SK-N-SH (cell line): ENCODE measurements at places on chromosomes 7 and 10. TPM values are rescaled to one million over a fixed set of nuclear protein-coding genes. Genes with fewer than 3 reads are reported as not detected.

The FRAT1 gene
- 1.3 and 1.8 TPM in 2 replicates for polyA plus RNA-seq

The CPA2 gene
- 0.03 TPM in 1 of 2 replicates, not detected in the other for polyA plus RNA-seq

The MOGAT3 gene
- not detected in 2 replicates for polyA plus RNA-seq

The CYP3A4 gene
- not detected in 2 replicates for polyA plus RNA-seq

The XRCC2 gene
- polyA plus RNA-seq: 3.1 and 3.4 TPM in 2 replicates

The BMPER gene
- polyA plus RNA-seq: 18.2 and 20.0 TPM in 2 replicates

The ZNF282 gene
- 15.0 and 17.9 TPM in 2 replicates for polyA plus RNA-seq

- no peak for DNase-seq
These were observed 12.8 kb downstream of the MEIG1 start for GRCh38 chr10:14971867-14972448.

- DNase-seq: peak; percentile 39
These were observed 98.8 kb upstream of the COL1A2 start for GRCh38 chr7:94295850-94296249.

DNA sequence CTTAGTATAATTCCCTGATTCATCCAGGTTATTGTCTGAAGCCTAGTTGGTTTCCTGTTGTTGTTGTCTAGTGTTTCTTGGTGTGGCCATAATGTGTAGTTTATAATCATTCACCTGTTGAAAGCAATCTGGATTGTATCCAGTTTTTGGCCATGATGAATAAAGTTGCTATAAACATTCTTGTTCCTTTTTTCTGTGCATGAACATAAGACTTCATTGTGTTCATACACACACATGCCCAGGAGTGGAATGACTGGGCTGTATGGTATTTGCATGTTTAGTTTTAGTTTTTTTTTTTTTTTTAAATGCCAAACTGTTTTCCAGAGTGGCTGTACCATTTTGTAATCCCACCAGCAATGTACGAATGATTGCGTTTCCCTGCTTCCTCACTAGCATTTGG is 349.8 kb downstream of the SDK1 start:
- no peak for DNase-seq

- no peak for DNase-seq
These were observed 77.3 kb upstream of the MKLN1 start for GRCh38 chr7:131250331-131250730.

GRCh38 chr7:77460057-77460486 is 43.9 kb upstream of the GSAP start:
- no peak for DNase-seq

- DNase-seq: no peak
These were observed 17.6 kb downstream of the STAM start for GRCh38 chr10:17661510-17661909.

- DNase-seq: no peak
These were observed 3.1 kb downstream of the TBC1D12 start for GRCh38 chr10:94405406-94405805.

- no peak for DNase-seq
These were observed 115.9 kb upstream of the DNAJB12 start for GRCh38 chr10:72470666-72471065.

DNA sequence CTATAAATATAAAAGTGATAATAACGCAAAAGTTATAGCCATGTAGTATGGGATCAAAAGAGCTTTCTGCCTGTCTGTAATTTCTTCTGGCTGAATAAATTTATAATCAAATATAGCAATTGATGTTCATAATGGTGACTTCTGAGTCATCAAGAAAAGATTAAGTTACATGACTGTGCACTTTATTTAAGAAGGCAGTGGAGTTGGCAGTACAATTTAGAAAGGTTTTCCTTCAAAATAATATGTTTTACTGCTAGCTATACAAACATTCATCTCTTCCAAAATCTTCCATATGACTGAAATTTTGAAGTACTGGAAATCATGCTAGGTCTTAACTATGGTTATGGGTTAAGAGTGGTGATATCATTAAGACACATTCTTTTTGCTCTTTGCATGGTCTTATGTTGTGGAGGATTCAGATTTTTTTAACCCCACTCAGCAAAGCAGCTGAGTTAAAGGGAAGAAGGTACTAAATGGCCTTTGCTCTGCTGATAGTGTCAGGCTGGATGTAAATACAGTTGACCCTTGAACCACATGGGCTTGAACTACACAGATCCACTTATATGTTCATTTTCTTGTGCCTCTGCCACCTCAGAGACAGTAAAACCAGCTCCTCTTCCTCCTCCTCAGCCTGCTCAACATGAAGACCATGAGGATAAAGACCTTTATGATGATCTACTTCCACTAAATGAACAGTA is 323.6 kb downstream of the BBS9 start:
- no peak for DNase-seq

GRCh38 chr10:90269699-90270098 is 568.3 kb downstream of the KIF20B start:
- DNase-seq: no peak

DNA sequence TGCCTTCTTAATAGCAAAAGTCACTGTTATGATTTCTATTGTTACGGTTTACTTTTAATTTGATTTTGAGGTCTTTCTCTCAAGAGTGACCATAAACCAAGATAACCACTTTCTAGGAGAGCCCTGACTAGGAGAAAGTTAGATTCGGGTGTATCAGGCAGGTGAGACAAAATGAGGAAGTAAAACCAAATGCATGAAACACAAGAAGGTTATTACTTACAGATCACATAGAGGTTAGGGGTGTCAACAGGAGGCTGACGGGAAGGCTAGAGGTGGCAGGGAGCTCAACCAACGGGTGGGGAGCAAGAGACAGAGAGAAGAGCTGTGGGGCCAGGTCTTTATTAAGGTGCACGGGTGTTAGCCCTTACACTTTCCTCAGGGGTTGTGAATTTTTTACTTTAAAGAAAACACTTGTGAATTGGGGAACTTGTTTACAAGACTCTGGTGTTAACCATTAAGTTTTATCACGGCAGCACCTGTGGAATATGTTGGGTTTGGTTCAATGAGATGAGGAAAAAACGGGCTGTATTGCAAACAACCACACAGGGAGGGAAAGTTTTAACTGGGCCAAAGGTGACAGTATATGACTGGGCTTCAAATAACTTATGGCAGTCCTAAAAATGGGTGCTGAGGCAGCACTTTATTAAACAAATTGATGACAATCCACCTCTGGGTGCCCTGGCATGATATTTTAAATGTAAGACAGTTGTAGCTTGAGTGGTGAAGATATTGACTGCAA is 154.9 kb downstream of the SDHAF3 start:
- DNase-seq: no peak

DNA sequence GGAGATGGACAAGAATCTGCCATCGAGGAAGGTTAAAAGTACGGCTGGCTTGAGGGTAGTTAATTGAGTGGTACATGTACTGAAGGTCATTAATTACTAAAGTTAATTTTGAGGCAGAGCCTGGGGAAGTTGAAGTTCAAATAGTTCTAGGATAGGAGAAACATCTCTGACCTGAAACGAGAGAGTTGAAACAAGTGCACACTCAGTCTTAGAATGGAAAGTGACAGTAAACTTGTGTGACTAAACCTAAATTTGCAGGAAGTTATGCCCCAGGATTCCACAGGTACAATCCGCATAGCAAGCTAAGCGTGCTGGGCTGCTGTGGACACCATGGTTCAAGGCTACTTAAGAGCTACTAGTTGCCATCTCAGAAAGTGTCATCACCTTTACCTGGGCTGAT is 209.9 kb downstream of the CHCHD3 start:
- DNase-seq: no peak

GRCh38 chr7:11153694-11154093 is 180.0 kb downstream of the PHF14 start:
- no peak for DNase-seq

GRCh38 chr7:158266817-158267741 is 320.5 kb downstream of the PTPRN2 start:
- no peak for DNase-seq
